Fibroblast of skin of abdomen (primary cell): ENCODE measurements at places on chromosomes 7 and 10.
A peak's percentile ranks its signal among the peaks of the same experiment; 100 is the strongest.

GRCh38 chr7:41779918-41780317 lies 77.0 kb upstream of the INHBA start:
- DNase-seq, result no peak

DNA sequence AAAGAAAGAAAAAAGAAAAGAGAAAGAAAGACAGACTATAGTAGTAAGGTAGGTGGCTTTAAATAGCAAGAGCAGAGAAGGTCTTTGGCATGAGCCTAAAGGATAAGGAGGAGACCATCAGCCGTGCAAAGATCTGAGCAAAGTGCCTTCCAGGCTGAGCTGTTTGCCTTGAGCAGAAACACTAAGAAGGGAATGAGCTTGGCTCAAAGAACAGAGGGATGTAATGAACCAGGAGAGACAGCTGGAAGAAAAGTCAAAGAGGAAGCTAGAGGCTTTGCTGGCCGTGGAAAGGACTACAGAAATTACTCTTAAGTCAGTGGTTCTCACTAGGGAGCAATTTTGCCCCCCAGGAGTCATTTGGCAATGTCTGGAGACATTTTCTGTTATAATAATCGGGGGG lies 228.6 kb downstream of the FGFR2 start:
- DNase-seq, result no peak

- peak; percentile 38 for DNase-seq
Measured at GRCh38 chr7:40133561-40134427, 628 bp downstream of the MPLKIP start.

GRCh38 chr7:140494867-140495266 lies 15.6 kb upstream of the MKRN1 start:
- no peak for DNase-seq

GRCh38 chr7:68760556-68760955 lies 837.7 kb upstream of the AUTS2 start:
- peak; percentile 42 for DNase-seq

DNA sequence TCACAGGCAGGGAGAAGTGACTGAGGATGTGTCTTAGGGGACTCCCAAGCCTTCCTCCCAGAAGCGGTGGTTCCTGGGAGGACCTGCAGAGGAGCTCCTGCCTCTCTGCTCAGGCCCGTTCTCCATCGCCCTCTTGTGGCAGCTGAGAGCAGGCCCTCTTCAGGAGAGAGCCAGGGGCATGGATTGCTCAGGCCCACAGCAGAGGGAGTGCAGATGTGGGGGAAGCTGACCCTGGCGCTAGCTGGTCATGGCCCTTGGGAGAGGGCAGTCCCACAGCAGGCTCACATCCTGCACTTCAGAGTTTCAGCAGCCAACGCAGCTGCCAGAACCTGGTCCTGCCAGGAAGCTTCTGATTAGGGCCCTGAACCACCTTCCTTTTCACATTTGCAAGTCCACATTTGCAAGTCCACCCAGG lies 94.8 kb upstream of the TARP start:
- peak; percentile 74 for DNase-seq

DNA sequence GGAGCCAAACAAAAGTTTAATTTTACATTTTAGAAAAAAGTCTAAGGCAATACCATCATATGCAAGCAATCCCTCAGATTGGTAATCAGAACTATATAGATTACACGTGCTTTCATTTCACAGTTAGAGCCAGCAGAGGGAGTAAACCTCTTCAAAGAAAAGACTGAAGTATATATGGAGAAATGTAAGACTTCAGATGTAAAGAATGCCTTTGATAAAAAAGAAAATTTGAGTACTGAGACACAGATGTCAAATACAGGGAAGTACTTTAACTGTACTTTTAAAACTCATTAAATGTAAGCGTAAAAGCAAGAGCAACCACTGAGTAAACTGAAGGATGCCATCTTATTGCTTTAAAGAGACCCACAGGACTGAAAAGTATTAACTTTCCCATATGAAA lies 101.4 kb upstream of the FAM133B start:
- DNase-seq, result peak; percentile 79

DNA sequence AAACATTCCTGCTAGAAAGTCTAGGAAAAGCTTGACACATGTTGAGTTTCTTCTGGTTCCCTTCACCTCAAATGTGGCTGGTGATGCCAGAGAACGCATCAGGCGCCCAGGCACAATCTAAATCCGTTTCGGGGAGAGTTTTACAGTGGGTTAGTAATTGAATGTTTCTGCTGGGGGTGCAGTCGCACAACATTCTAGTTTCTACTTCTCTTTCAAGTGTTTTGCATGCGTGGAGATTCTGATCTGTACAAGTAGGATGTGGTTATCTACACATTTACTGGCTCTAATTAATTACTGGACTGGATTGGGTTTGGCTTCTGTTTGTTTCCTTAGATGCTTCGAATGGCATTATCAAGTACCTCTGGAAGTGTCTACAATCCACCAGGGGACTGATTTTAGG lies 173.8 kb downstream of the TMEM26 start:
- DNase-seq, result no peak

GRCh38 chr10:101967713-101968112 lies 88.3 kb downstream of the ARMH3 start:
- DNase-seq, result peak; percentile 31

DNA sequence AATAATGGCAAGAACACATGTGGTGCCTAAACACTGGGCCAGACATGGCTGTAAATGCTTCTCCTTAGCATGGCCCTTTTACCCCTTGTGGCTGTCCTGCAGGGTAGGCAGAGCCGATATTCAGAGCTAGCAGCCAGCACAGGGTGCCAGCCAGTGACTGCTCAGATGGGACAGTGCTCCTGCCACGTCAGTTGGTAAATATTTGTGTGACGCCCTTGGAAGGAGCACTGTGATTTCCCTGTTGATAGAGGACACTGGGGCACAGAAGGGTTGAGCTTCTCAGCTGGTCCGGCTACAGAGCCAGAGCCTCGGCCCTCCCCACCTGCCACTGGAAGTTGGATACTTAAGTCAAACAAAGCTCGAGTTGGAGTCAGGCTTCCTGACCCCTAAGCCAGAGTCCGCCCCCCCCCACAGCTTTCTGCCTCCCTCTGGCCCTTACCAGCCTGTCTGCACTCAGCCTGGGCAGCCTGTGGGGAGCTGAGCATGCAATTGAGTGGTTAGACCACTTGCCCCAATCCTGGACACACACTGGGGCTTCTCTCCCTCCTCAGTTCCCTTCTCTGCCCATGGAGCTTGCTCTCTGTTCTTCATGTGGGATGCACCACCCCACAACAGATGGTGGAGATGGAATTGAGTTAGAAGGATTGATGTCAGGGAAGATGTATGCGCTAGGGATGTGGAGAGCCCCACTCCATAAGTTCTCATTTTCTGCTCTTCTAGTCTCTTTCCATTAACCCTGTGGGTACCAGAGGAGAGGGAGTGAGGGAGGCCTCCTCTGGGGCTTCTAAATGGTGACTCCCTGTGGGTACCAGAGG lies 350.8 kb downstream of the PLXNA4 start:
- DNase-seq, result no peak

- DNase-seq, result no peak
Measured at GRCh38 chr7:99002148-99002826, 124.0 kb downstream of the TRRAP start.

- DNase-seq, result no peak
Measured at GRCh38 chr7:152937282-152937681, 177.7 kb downstream of the ACTR3B start.

- DNase-seq, result no peak
Measured at GRCh38 chr10:72425133-72425532, 70.4 kb upstream of the DNAJB12 start.

DNA sequence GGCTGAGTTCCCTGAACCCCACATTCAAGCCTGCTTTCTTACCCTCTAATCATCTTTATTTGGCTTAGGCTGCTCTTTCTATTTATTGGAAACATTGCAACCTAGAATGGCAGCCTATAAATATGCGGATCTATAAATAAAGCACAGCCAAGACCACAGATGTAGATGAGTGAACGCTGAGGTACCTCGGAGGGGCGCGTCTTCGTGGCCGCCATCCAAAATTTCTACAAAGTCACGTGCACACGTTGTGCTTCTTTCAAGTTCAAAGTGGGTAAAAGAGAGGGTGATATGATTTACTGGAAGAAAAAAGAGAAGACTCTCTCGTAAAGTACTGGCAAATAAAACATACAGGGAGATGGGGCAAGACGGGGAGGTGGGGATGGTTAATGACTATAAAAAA lies 132.6 kb upstream of the RSU1 start:
- peak; percentile 73 for DNase-seq
